ENCODE measurements at places on chromosomes 1 and 21.

GRCh38 chr21:42313501-42313969 is 1.7 kb downstream of the TFF3 start:
- no peak for DNase-seq

DNA sequence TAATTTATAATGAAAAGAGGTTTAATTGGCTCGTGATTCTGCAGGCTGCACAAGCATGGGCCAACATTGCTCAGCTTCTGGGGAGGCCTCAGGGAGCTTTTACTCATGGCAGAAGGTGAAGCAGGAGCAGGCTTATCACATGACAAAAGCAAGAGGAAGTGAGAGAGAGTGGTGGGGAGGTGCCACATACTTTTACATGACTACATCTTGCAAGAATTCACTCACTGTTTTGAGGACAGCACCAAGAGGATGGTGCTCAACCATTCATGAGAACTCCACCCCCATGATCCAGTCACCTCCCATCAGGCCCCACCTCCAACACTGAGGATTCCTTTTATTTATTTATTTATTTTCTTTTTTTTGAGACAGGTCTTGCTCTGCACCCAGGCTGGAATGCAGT is 5.5 kb upstream of the PLEKHM2 start:
- no peak for DNase-seq

DNA sequence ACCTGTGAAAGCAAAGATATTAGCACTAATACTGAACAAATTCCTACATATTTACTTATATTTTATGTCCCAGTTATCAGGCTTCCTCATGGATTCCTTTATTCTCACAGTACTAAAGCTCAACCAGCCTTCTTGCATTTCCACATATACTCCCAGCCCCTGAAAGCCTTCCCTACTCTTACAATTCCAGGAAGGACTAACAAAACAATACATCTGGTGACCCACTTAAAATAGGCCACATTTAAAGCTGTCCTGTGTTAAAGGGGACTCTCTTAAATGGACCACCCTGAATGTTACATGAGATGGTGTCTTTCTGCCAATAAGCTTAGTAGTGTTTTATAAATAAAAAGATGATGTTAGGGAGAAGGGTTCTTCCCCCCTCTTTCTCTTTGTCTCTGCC is 54.4 kb downstream of the NTMT2 start:
- DNase-seq = no peak

- DNase-seq = no peak
Measured at GRCh38 chr1:239841631-239842030, 250.1 kb upstream of the FMN2 start.

GRCh38 chr1:41365772-41366454 is 4.7 kb downstream of the FOXO6 start:
- DNase-seq = no peak

GRCh38 chr21:35648512-35648911 is 411.8 kb downstream of the SETD4 start:
- no peak for DNase-seq

GRCh38 chr1:21292984-21293536 is 2.8 kb upstream of the ECE1 start:
- DNase-seq = no peak

DNA sequence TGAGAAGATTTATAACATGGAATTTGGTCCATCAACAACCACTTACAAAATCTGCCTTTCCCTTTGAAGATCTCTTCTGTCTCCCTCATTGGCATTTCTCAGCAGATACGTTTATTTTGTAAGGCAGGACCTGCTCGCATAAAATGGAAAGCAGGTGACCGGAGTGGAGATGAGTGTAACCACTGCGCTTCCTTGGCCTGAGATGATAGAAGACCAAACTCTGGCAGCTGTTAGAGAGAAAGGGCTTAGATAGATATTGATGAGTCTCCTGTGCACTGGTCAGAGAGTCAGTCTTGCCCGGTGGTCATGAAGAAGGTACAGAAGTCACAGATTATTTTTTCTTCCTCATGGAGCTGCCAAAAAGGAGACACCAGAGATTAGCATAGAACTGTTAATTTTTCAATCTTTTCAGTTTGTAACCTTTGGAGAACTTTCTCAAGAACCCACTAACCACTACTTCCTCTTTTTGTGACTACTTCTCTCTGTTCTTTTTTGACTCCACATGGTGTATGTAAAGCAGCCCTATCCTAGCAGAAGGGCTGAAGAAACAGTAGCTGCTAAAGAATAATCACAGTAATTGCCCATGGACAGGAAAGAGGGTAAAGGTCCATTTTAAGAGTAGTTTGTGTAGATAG is 47.6 kb downstream of the FCRL3 start:
- DNase-seq = no peak

DNA sequence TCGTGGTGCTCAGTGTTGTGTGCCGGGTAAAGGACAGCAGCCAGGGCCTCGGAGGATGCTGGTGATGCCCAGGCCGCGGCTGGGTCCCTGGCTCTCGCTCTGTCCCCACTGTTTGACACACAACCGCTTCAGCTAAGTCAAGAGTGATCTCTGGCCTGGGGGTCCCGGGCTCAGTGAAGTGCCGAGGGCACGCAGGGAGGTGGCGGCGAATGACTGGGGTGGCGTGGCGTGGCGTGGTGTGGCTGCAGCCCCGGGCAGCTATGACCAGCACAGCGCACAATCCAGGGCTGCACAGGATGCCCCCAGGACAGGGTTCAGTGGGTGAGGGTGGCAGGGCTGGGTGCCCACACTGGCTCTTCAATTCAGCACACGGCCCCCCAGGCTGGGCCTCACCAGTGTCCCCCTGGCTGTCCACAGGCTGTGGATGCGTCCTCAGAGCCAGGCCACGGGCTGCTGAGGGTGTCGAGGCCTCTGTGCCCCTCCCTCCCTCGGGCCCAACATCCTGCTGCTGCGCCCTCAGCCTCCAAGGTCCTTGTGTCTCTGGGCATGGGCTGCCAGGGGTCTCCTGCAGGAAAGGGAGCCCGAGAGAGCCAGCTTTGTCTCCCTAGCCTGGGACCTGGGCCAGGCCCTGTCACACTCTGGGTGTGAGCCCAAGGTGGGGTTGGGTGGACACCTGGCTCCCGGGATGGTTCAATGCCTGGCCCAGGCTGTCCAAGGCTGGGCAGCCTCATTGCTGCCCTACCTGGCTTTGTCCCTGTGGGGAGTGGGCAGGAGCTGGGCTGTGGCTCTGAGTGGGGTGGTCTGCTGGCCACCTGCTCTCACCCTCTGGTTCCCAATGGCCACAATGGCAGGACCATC is 12.0 kb upstream of the SKI start:
- no peak for DNase-seq

DNA sequence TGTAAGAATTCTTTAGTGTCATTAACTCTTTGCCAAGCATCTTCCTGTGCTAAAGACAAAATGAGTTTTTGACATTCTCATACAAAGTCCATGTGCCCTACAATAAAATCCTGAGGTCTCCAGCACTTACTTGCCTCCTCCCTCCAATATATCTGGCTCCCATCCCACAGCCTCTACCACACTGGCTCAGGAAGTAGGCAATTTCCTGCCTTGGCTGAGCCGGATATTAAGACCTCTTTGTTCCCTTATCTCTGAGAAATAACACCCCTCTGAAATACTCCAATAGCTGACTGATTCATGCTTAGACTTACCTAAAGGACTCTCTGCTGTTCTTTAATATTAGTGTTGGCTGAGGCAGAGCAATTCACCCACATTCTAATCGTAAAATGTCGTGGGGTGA is 37.6 kb upstream of the GORAB start:
- DNase-seq = no peak

DNA sequence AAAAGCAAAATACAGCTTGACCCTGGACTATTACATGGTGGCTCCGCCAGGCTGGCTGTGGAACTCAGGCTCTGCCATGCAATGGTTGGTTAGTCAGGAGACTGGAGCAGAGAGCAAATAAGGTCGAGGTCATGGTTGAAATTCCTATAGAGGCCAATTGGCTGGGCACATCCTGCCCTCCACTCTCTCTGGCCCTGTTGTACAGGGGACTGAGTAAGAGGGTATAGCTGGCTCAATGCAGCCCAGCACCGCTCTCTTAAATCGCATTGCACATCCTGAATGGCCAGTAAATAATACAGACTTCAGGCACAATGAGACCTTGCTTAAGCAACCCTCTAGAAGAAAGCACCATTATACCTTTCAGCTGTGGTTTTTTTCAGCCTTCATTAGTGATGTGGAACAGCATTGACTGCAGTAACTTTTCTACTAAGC is 59.3 kb upstream of the PPP2R5A start:
- no peak for DNase-seq

- no peak for DNase-seq
Measured at GRCh38 chr1:241722947-241723346, 70.9 kb downstream of the WDR64 start.

- DNase-seq = no peak
Measured at GRCh38 chr1:160030657-160031364, 979 bp downstream of the PIGM start.

- no peak for DNase-seq
Measured at GRCh38 chr1:41696381-41696780, 211.9 kb upstream of the EDN2 start.

- DNase-seq = no peak
Measured at GRCh38 chr1:232450615-232451014, 179.3 kb downstream of the SIPA1L2 start.

DNA sequence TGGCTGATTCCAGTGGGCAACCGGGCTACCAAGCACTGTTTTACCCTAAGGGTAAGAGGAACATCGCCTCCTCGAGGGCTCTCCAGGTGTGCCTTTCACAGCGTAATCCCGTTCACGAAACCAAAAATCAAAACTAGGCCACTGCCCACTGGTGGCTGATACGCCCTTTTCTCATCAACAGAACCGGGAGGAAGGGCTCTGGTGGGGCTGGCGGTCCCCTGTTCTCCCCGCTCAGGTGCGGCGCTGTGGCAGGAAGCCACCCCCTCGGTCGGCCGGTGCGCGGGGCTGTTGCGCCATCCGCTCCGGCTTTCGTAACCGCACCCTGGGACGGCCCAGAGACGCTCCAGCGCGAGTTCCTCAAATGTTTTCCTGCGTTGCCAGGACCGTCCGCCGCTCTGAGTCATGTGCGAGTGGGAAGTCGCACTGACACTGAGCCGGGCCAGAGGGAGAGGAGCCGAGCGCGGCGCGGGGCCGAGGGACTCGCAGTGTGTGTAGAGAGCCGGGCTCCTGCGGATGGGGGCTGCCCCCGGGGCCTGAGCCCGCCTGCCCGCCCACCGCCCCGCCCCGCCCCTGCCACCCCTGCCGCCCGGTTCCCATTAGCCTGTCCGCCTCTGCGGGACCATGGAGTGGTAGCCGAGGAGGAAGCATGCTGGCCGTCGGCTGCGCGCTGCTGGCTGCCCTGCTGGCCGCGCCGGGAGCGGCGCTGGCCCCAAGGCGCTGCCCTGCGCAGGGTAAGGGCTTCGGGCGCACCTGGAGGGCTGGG is at the start of gene IL6R:
TSS of gene IL6R (plus strand) at position 360 of the 763 bp plus-strand sequence. CDS start at position 647, 287 bp downstream.
- no peak for DNase-seq

DNA sequence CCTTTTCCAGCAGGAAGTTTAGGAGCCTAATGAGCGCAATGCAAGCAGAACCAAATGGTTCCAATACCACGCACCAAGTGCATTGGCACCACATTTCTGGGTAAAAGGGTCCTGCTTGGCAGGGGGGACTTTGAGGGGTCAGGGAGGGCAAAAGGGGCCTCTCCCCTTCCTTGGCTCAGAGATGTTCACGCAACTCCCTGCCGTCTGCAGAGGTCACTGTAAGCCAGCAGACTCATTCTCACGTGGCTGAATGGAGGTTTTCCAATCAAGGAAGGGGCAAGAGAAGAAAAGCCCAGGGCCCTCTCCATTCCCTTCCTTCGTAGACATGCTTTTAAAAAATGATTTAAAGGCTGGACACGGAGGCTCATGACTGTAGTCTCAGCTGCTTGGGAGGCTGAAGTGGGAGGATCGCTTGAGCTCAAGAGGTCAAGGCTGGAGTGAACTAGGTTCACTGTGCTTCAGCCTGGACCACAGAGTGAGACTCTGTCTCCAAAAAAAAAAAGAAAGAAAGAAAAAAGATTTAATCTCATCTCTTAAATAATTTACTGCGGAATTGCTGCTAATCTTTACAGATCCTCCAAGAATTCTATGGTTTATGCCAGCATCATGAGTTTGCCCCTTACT is 80.3 kb downstream of the RUNX3 start:
- DNase-seq = no peak

- no peak for DNase-seq
Measured at GRCh38 chr21:41183575-41183974, 15.6 kb downstream of the BACE2 start.

- no peak for DNase-seq
Measured at GRCh38 chr1:46508757-46509156, 19.1 kb downstream of the DMBX1 start.

DNA sequence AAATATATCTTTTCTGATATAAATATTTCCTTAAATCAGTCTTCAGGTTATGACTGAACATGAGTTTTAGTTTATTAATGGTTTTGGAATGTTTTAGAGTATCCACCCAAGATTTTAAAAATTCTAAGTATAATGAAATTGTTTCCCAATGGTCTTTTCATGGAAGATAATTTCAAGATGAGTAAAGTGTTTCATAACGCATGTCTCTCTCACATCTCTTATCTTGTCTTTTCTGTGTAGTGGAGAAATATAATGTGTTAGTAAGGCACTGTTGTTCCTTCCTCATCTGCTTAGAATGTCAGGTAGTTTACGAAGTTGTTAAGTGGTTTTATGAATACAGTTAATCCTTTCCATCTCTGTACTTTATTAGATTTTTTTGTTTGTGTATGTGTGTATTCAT is 49.6 kb downstream of the PLA2G4A start:
- no peak for DNase-seq

DNA sequence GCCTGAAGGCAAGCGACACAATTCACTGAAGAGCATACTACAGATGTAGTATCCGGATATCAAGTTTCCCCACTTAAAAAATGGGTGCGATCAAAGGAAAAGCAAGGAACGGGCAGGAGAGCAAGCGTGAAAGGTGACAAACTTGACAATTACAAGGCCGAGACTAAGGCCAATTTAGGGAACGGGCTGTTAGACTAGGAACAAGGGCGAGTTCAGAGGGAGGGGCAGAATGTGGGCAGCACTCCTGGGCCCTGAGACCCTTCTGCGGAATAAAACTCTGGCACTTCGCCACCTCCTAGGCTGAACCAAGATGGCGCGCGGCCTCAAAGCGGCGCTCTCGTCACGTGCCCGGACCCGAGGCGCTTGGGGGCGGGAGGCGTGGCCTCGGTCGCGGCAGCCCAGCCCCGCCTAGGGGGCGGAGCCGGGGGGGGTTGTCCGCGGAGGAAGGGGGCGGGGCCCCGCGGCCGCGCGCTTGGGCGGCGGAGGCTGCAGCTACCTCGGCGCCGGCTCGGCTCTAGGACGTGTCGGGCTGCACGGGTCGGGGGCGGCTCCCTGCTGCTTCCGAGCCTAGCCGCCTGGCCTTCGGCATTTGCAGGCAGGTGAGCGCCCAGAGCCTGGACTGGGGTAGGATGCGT is at the start of gene PPFIA4:
TSS of gene PPFIA4 (plus strand) at position 461 of the 635 bp plus-strand sequence. CDS start 12,518 bp downstream, outside the sequence.
- peak; percentile 75 for DNase-seq

GRCh38 chr21:36901575-36901974 is 64.9 kb downstream of the HLCS start:
- no peak for DNase-seq

All from right renal cortex interstitium (tissue), 3 donors.